Pulmonary artery endothelial cell (primary cell): ENCODE measurements at places on chromosomes 6 and 20.

- no peak for DNase-seq
Observed at GRCh38 chr6:137881522-137881886, 14.4 kb downstream of the TNFAIP3 start.

GRCh38 chr6:56842686-56843475 is 112.0 kb upstream of the BEND6 start:
- DNase-seq = no peak

DNA sequence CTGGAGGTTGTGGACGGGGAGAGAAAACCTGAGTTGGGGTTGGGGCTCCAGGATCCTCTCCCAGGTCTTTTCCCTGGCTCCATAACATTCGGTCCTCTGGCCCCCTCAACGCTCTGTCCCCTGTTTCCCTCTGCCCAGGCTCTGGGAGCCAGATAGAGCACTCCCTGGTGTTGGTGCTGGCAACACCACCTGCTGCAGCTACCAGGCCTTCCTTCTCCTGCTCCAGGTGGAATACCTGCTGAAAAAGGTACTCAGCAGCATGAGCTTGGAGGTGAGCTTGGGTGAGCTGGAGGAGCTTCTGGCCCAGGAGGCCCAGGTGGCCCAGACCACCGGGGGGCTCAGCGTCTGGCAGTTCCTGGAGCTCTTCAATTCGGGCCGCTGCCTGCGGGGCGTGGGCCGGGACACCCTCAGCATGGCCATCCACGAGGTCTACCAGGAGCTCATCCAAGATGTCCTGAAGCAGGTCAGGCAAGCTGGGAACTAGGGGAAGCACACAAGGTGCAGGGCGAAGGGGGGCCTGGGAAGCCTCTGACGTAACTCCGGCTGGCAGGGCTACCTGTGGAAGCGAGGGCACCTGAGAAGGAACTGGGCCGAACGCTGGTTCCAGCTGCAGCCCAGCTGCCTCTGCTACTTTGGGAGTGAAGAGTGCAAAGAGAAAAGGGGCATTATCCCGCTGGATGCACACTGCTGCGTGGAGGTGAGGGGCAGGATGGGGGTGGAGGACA is 14.6 kb downstream of the DEF6 start:
- DNase-seq = no peak

GRCh38 chr6:80553071-80553740 is 446.7 kb downstream of the BCKDHB start:
- DNase-seq = no peak

GRCh38 chr6:149941583-149942460 is at the start of gene ULBP2:
ULBP2 (plus strand) TSS chr6:149942014; CDS start chr6:149942073, 59 bp downstream.
- DNase-seq = peak; percentile 91

- no peak for DNase-seq
Observed at GRCh38 chr6:20402342-20403069, 827 bp downstream of the E2F3 start.

DNA sequence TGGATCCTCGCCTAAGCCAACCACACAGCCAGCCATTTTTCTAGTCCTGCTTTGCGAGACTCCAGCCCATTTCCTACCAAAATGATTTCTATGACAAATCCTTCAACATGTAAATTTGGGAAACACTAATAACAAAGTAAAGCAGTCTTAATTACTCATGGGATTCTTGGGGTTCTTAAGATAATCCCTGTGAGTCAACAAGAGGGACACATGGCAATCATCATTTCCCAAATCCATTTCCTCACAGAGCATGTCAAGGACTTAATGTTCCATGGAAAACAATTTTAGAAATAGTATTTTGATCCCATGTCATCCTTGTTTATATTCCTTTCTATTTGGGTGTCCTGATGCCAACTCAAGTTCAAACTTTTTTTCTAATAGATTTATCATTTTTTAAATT is 322.7 kb upstream of the NOX3 start:
- DNase-seq = no peak

DNA sequence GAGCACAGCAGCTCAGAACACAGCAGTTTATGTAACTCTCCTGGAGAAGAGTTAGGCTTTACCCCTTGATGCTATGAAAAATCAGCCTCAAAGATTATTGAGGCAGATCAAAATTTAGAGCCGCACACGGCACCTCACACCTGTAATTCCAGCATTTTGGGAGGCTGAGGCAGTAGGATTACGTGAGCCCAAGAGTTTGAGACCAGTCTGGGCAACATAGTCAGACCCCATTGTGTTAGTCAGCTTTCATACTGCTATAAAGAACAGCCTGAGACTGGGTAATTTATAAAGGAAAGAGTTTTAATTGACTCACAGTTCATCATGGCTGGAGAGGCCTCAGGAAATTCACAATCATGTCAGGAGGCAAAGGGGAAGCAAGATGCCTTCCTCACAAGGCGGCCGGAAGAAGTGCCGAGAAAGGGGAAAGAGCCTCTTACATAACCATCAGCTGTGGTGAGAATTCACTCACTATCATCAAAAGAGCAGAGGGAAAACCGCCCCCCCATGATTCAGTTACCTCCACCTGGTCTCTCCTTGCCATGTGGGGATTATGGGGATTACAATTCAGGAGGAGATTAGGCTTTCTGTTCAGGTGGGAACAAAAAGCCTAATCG is 87.7 kb downstream of the SGK1 start:
- no peak for DNase-seq

DNA sequence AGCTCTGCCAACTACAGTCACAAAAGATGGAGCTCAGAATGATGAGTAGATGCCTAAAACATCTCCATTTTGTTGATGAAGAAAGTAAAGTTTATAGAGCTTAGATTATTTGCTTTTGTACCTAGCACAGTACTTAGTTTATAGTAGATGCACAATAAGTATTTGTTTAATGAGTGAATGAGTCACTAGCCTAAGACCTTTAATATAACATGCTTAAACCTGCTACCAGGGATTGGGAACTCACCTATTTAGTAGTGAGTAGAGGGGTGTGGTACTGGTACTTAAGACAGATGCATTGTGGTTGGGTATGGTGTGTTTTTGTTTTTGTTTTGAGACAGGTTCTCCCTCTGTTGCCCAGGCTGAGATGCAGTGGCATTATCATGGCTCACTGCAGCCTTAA is 35.8 kb downstream of the TRIM38 start:
- DNase-seq = no peak

DNA sequence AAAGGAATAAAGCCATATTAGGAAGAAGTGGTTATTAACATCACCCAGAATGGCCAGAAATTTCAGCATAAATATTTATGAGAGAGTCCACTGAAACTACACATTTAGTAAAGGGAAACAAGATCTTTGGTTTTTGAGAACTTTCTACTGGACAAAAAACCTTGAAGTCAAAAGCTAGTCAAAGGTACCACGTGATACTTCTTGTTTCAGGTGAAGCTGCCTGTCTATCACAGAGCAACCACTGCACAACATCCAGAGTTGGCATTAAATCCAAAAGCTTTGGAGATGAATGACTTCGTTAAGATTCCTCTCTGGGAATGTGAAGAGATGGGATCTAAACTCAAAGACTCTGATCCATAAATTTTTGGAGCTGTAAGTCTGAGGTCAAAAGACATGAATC is 137.0 kb downstream of the KCNQ5 start:
- no peak for DNase-seq

DNA sequence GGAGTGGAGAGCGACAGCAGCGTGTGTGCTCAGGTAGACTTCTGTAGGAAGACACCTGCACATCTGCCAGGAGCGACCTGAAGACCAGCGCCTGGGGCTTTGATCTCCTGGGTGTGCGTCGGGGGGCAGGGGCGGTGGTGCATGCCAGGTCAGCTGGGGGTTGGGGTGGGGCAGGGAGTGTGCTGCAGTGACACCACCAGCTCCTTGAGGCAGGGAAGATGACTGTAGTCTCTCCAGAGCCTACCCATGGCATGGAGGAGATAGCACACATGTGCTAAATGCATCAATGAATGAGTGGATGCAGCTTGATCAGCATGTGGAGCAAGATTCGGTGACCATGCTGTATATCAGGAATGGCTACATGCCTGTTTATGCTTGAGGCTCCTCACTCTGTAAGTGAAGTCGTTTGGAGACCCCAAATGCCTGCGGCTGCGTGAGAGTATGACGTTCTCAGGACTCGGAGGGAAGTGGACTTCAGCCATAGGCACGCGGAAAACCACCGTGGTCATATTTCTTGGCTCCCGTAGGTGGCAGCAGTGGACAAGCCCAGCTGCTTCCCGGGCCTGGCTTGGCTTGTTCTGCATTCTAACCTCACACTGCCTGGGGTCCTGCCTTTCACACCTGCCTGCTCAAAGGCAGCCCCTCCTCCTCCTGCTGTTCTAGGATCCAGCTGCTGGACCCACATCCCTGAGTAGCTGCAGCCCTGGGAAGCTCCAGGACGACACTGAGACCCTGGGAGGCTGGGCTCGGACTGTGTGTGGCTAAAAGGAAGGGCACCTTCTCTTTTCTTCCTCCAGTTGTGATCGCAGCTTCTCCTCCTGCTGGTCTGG is 39.4 kb upstream of the KCNK16 start:
- no peak for DNase-seq

DNA sequence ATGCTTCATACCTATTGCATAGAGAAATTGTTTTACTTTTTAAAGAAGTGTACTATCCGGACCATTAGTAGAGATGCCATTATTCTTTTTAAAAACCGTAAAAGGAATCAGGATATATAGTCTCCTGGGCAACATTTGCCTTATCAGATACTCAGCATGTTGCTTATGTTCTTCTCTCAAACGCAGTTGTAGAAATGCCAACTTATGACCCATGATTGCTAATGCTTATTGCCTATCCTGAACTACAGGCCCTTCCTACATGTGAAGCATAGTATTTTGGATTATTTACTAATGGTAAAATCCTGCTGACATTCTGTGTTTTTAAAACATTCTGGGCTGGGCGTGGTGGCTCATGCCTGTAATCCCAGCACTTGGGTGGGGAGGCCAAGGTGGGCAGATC is 99.5 kb downstream of the FOXO3 start:
- DNase-seq = no peak

- no peak for DNase-seq
Observed at GRCh38 chr6:44342052-44342451, 398 bp upstream of the SPATS1 start.

- DNase-seq = no peak
Observed at GRCh38 chr6:150886155-150886554, 20.7 kb downstream of the MTHFD1L start.

DNA sequence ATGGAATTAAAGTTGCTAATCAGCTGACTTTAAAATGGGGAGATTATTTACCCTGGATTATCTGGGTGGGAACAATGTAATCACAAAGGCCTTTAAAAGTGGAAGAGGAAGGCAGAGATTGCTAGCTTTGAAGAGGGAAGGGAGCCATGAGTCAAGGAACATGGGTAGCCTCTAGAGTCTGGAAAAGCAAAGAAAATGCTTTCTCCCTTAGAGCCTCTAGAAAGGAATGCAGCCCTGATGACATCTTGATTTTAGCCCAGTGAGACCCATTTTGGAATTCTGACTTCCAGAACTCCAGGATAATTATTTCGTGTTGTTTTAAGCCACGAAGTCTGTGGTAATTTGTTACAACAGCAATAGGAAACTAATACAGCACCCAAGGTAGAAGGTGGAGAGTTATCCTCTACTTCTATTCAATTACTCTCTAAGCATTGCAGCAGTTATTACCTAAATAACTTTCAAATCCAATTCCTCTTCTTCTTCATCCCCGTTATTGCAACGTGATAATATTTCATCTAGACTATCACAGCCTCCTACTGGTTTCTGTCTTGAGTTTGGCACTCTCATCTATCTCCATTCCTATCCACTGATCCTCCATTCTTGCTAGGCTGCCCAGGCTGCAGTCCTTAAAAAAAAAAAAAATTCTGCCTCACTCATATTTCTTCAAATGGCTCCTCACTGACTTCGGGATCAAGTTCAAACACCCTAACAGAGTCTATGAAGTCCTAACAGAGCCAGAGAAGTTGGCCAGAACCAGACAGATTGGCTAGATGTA is 224.3 kb downstream of the BTBD9 start:
- DNase-seq = no peak

- no peak for DNase-seq
Observed at GRCh38 chr20:58603721-58604120, 47.4 kb upstream of the STX16 start.

GRCh38 chr20:12166053-12166717 is 248.5 kb downstream of the BTBD3 start:
- DNase-seq = no peak

DNA sequence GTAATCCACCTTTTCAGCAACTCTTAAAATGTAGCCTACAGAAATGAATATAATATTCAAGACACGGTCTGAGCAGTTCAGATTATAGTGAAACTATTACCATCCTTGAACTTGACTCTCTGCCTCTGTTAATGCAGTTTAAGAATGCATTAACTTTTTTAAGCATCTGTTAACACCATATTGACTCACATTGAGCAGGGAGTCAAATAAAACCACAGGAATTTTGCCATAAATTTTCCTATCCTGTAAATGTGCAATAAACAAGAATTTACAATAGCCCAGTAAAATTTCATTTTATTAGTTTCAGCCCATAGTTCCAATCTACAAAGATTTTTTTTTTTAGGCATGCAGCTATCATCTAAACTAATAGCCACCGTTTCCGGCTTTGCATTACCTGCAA is 239.2 kb upstream of the DEFB112 start:
- no peak for DNase-seq

- DNase-seq = no peak
Observed at GRCh38 chr6:170038708-170039107, 252.2 kb downstream of the DLL1 start.

DNA sequence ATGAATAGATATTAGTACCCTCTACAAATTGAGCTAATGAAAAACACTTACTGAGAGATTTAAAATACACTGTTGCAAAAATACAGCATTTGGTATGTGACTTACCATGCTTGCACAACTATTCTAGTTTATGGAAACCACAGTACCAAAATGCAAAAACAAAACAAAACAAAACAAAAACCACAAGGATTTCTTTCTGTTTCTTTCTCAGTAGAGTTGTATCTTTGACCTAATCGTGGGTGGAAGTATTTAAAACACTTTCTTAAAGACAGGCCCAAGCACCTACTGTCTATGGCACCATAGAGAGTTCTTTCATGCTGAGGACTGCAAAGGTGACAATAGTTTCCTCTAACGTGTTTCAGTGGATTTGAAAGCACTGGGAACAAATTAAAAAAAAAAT is 95.3 kb upstream of the C6orf118 start:
- DNase-seq = no peak

DNA sequence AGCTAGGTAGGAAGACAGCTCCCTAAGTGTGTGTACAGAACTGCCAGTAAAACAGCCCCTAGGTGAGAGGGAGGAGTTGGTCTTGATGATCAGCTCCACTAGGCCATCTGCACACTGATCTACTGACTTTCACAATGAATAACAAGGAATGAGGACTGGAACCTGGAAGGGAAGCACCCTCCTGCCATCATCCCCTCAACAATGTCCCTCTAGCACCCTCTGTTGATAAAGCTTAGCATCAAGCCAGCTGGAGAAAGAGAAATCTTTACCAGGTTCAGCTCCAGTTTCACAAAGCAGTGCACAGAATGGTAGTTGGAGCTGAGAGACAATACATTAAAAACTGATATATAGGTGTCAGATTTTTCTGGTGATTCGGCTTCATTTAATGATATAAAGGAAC is 57.2 kb upstream of the IRAK1BP1 start:
- peak; percentile 13 for DNase-seq

- no peak for DNase-seq
Observed at GRCh38 chr6:159788276-159788675, 1.1 kb downstream of the TCP1 start.

- DNase-seq = no peak
Observed at GRCh38 chr20:49784291-49784690, 28.3 kb upstream of the SLC9A8 start.
